IgD-negative memory B cell (primary cell): ENCODE measurements at places on chromosomes 11 and 22. TPM values are rescaled to one million over a fixed set of nuclear protein-coding genes. Genes with fewer than 3 reads are reported as not detected.

DENND6B gene
- polyA plus RNA-seq: 1.2 TPM

API5 gene
- polyA plus RNA-seq: 95.1 TPM

PRAME gene
- not detected for polyA plus RNA-seq

FUT4 gene
- 0.61 TPM for polyA plus RNA-seq

MARK2 gene
- polyA plus RNA-seq: 50.8 TPM

MRPL23 gene
- 36.2 TPM for polyA plus RNA-seq

DEFB131B gene
- polyA plus RNA-seq: not detected

NCF4 gene
- polyA plus RNA-seq: 121 TPM

TREH gene
- not detected for polyA plus RNA-seq

PARVG gene
- 120 TPM for polyA plus RNA-seq

SYT13 gene
- not detected for polyA plus RNA-seq

SLC22A6 gene
- polyA plus RNA-seq: not detected

DTX4 gene
- polyA plus RNA-seq: 4.5 TPM

TESMIN gene
- polyA plus RNA-seq: 5.1 TPM

MYO7A gene
- not detected for polyA plus RNA-seq

LRRC10B gene
- not detected for polyA plus RNA-seq

DEUP1 gene
- polyA plus RNA-seq: not detected

ALG9 gene
- polyA plus RNA-seq: 13.6 TPM

POLD4 gene
- polyA plus RNA-seq: 384 TPM

OR8D1 gene
- not detected for polyA plus RNA-seq

CREB3L1 gene
- not detected for polyA plus RNA-seq

TMEM121B gene
- polyA plus RNA-seq: not detected

TRIM51 gene
- polyA plus RNA-seq: not detected

UCP3 gene
- 0.19 TPM for polyA plus RNA-seq

PTGDR2 gene
- polyA plus RNA-seq: 0.16 TPM

MISFA gene
- 0.89 TPM for polyA plus RNA-seq

CYB5R3 gene
- 138 TPM for polyA plus RNA-seq

SCN2B gene
- polyA plus RNA-seq: not detected
